GM23338 (cell line): ENCODE measurements at places on chromosomes 1 and 21.

DNA sequence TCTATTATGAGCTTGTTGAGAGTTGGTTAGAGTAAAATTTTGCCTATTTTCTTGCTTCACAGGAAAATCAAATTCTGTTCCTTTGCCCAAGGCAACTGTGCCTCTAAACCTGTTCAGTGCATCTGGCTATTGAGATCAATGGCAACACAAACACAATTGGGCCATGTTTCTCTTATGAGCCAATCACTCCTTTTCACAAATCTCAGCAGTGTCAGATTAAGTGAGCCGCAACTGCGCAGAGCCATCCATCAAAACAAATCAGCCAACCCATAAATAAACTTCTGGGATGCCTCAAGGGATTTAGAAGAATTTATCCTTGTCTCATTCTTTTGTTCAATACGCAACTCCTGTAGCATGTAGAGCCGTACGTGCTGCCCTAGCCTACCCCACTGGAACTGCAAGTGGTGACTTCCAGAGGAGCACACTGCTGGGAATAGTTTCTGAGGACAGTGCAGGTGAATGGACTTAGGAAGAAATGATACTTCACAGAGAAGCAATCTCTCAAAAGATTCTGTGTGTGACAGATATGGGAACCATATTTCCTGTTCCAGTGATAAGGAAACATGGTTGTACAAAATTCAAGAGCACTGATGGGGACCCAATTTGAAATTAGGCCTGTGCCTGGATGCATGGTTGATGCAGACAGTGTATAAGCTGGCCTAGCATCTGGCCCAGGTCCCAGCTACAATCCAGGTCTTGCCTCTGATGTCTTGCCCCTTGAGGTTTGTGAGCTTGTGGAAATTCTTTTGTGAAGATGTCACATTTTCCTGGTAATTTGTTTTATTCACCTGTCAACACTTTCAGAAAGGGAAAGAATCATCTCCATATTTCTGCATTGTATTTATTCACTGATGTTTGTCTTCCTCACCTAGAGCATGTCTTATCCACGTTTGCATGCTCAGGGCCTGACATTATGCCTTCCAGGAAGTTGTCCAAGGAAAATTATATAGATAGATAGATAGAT, 166.2 kb downstream of the URB2 start:
- DNase-seq, result no peak

DNA sequence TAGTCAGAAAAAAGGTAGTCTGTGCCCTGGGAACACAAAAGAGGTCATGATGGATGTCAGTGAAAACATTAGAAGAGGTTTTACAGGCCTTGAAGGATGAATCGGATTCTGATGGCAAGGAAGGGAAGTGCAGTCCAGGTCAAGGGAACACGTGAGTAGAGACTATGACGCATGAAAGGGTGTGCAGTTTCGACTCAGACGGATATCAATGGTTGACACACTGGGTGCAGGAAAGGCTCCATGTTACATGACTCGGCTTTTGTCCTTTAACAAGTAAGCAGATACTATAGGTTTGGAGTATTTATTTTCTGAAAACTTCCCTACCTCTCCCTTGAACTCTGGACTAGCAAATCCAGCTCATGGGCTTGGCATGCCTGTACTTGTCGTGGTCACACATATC, 55.3 kb downstream of the SEC16B start:
- no peak for DNase-seq

GRCh38 chr1:17932164-17932563, 175.4 kb upstream of the IGSF21 start:
- no peak for DNase-seq

DNA sequence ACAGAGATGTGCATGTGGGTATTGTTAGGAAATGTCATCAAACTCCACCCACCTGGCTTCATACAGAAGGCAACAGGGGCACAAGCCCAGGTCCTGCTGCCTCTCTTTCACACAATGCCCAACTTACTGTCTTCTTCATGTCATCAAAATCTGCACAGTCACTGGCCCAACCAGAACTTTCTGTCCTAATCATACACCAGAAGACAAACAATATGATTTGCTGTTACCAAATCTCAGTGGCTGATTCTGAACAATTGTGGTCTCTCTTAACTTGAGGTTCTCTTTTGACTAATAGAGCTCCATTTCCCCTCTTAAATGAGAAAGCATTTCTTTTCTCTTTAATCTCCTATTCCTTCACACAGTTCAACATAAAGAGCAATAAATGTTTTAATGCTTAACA, 7.7 kb downstream of the HSD3B2 start:
- no peak for DNase-seq

GRCh38 chr1:18282851-18283600, 175.4 kb downstream of the IGSF21 start:
- peak; percentile 86 for DNase-seq

DNA sequence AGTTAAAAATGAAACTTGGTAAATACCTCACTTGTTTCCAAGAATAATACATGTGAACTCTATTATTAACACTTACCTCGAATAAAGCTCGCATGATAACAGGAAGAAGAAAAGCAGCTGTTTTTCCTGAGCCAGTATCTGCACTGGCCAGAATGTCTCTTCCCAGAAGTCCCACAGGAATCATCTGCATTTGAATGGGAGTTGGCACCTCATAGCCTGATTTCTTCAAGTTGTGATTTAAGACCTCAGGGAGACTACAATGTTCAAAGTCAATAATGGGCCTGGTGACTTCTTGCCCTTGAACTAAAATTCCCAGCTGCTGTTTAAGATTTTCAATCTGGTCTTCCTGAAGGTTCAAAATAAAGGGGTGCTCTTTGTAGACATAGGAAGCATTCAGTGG, 3.8 kb downstream of the DDX59 start:
- peak; percentile 51 for DNase-seq

DNA sequence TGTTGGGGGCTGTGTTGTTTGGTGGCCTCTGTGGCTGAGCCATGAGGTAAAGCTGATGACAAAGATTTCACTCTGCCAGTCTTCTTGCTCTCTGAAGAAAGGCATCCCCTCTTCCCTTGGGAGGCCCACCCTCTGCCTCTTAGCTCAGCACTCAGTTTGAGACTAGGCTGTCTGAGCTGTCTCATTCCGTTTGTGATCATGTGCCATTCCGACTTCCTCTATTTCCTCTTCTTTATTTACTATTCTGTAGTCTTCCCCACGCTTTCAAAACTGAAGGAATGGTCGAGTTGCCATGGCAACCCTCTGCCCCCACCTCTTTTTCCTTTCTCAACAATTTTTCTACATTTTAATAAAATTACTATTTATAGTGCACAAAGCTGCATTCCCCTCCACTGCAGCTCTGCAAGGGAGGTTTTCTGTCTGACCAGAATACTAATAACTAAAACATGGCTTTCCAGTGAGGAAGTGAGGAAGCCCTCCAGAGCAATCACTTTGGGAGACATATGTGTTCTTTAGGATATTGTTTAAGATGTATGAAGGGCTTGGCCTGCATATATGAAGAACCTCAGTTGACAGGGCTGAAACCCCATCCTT, 30.8 kb downstream of the KCNA3 start:
- DNase-seq, result no peak

DNA sequence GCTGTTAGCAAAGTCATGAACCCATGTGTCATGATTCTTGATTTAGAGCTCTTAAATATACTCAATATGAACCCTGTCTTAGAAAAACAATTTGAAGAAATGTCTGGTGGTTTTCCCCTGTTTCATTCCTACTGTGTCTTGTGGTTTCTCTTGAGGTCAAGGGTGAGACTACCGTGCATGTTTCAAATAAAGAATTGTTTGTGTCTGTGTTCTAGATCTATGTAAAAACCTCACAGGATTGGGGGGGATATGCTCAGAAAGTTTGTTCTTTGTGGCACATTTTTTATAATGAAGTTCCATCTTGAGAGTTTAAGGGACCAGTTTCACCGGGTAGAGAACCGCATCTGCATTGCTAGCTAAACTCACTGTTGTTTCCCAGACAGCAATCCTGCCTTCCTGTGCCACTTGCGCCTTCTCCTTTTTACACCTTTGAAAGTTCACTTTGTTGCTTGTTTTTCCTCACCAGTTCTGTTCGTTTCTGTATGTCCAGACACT, 30.9 kb upstream of the CACYBP start:
- no peak for DNase-seq

- no peak for DNase-seq
These were observed 28.5 kb upstream of the ECE1 start for GRCh38 chr1:21318714-21319159.

- peak; percentile 71 for DNase-seq
These were observed 15.2 kb downstream of the SAMD11 start for GRCh38 chr1:938711-939489.

GRCh38 chr21:39318091-39318959, 4.9 kb upstream of the BRWD1 start:
- DNase-seq, result no peak

GRCh38 chr1:67479146-67479891, 49.1 kb upstream of the SERBP1 start:
- DNase-seq, result no peak

- DNase-seq, result no peak
These were observed 78.7 kb downstream of the PBX1 start for GRCh38 chr1:164637461-164638375.

DNA sequence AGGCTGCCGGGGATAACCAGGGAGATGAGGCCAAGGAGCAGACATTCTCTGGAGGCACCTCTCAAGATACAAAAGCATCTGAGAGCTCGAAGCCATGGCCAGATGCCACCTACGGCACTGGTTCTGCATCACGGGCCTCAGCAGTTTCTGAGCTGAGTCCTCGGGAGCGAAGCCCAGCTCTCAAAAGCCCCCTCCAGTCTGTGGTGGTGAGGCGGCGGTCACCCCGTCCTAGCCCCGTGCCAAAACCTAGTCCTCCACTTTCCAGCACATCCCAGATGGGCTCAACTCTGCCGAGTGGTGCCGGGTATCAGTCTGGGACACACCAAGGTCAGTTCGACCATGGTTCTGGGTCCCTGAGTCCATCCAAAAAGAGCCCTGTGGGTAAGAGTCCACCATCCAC, 19.4 kb upstream of the SH3D21 start:
- DNase-seq, result no peak

GRCh38 chr1:89606227-89606980, 26.5 kb upstream of the LRRC8C start:
- DNase-seq, result no peak

GRCh38 chr1:175373786-175374623, 181.4 kb upstream of the KIAA0040 start:
- DNase-seq, result peak; percentile 84

GRCh38 chr1:30537279-30537678, 186.1 kb downstream of the MATN1 start:
- no peak for DNase-seq
